Articular chondrocyte of knee joint (primary cell): ENCODE measurements at places on chromosomes 11 and 22. TPM values are rescaled to one million over a fixed set of nuclear protein-coding genes. Genes with fewer than 3 reads are reported as not detected.

The NAALAD2 gene
- 0.22 and 0.26 TPM in 2 replicates for total RNA-seq

The C11orf91 gene
- total RNA-seq = not detected in 2 replicates

The B4GALNT4 gene
- total RNA-seq = 0.52 and 0.65 TPM in 2 replicates

The ART1 gene
- not detected in 2 replicates for total RNA-seq
